ENCODE measurements at places on chromosomes 4 and X. TPM values are rescaled to one million over a fixed set of nuclear protein-coding genes. Genes with fewer than 3 reads are reported as not detected.

SMIM10L2A gene
- 0.46 TPM for total RNA-seq

DNA sequence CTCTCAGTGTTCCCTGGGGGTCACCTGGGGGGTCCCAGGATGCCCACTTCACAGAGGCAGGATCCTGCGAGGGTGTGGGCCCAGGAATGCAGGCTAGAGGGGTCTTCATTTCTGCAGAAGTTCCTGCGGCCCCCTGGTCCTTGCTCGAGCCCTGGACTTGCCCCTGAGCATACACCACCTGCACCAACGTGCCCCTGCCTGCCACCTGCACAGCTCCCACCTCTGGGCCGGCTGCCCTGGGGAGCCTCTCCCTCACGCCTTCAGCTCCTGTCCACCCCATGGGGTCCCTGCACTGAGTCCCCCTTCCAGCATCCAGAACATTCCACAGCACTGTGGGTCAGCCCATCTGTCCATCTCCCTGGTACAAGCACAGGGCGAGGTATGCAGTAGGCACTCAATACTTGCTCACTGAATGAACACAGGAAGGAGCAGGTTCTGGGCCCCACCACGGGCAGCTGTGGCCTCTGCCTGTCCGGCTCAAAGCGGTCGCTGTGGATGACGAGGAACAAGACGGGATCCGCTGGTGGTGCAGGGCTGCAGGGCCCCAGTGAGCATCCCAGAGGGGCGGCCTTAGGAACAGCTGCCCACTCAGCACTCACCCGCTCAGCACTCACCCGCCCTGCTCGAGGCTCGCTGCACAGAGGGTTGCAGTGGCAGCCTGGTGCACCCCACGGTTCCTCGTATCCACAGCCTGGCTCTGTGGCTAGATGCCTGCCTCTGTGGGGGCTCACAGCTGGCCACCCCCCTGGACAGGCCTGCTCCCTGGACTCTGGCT, 70.5 kb upstream of the MXD4 start:
- no peak for DNase-seq

GRCh38 chr4:147735413-147736301, 3.8 kb downstream of the ARHGAP10 start:
- DNase-seq: no peak

GRCh38 chr4:188552741-188553275, 413.6 kb downstream of the TRIML1 start:
- DNase-seq: no peak

DNA sequence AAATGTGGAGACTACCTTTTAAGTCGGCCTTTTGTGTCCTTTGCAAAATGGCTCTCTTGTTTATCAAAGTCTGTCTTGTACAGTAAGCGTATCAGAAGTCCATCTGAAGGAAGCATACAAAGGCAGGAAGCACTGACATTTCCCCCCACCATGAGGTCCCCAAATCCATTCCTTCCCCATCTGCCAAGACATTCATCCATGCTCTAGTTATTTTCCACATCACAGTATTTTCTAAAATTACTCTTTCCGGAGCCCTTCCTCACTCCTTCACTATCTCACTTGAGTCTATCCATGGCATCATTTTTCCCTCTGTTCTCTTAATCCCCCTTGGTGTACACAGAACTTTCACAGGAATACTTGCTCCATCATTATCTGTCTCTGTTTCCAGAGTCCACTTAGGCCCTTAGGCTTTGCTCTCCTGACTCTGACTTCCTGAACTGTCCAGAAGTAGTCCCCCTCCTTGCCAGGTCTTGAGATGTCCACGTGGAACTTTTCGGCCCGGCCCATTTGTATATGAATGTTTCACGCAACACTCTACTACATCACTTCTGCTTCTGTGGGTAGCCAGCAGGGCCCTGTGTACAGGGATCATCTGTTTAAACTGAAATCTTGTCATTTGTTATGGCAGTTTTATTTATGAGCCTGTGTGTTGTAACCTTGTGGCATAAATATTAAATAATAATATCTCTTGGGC, 2.1 kb downstream of the SEL1L3 start:
- no peak for DNase-seq

GRCh38 chr4:140053185-140053584, 100.8 kb downstream of the MAML3 start:
- DNase-seq: no peak

- no peak for DNase-seq
Observed at GRCh38 chr4:69836287-69836686, 23.7 kb downstream of the SULT1E1 start.

GRCh38 chrX:10212395-10212794, 55.6 kb downstream of the CLCN4 start:
- DNase-seq: no peak

CCDC110 gene
- 2.0 TPM for total RNA-seq

- no peak for DNase-seq
Observed at GRCh38 chr4:8637456-8637984, 45.0 kb downstream of the CPZ start.

LAS1L gene
- total RNA-seq: 13.8 TPM

GRCh38 chr4:38625508-38625907, 38.5 kb upstream of the KLF3 start:
- DNase-seq: no peak

DNA sequence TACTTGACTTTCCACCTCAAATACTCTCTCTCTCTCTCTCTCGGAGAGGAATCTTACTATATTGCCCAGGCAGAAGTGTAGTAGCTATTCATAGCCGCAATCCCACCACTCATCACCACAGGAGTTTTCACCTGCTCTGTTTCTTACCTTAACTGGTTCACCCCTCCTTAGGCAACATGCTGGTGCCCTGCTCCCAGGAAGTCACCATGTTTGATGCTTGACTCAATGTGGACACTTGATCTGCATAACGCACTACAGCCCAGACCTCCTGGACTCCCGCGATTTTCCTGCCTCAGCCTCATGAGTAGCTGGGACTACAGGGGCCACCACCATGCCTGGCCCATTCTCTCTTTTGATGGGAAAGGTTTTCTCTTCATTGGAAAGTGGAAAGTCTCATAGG, 271.8 kb downstream of the FBXW7 start:
- no peak for DNase-seq

- DNase-seq: no peak
Observed at GRCh38 chr4:128590034-128590740, 219.3 kb upstream of the JADE1 start.

VCX3A gene
- not detected for total RNA-seq

DNA sequence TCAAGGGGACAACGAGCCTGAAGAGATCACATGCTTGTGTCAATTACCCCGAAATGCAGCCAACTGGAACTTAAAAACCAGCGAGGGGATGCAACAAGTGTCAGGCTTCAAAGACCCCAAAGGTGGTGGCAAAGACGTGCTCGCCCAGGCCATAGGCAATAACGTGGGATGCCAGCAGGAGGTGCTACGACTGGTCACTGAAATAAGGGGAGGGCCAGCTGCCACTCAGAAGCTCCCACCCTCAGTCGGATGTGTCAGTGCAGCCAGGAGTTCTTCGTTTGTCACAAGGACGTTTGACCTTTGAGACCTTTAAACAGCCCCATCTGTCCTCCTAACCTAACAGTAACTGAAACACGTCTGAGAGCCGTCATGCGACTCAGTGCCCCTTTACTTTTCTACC, 556.8 kb upstream of the PCDH10 start:
- no peak for DNase-seq

GPM6B gene
- total RNA-seq: 1.9 TPM

GRCh38 chr4:123232439-123232838, 164.2 kb upstream of the SPRY1 start:
- DNase-seq: no peak

GRCh38 chrX:15098505-15098904, 171.4 kb downstream of the ASB9 start:
- DNase-seq: no peak

GRCh38 chrX:118502161-118502789, 6.7 kb downstream of the DOCK11 start:
- DNase-seq: no peak

FGFBP2 gene
- 0.49 TPM for total RNA-seq

DNA sequence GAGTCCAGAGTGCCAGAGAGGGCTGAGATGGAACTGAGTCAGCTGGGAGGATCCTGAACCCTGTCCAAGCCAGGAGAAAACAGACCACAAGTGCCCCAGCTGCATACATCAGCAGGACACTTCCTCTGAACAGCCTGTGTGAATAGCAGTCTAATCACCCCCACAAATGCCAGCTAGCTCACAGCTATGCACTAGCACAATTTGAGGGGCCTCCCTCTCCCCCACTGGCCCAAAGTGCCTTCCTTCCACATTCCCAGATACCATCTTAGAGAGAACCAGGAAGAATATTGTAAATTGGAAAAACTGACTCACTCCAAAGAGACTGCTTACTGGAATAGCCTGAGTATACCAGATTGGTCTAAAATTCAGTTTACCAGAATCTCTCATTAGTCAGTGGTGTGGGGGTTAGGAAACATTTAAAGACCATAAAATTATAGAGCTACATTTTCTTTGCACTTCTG, 292.6 kb upstream of the KLF3 start:
- DNase-seq: no peak

DNA sequence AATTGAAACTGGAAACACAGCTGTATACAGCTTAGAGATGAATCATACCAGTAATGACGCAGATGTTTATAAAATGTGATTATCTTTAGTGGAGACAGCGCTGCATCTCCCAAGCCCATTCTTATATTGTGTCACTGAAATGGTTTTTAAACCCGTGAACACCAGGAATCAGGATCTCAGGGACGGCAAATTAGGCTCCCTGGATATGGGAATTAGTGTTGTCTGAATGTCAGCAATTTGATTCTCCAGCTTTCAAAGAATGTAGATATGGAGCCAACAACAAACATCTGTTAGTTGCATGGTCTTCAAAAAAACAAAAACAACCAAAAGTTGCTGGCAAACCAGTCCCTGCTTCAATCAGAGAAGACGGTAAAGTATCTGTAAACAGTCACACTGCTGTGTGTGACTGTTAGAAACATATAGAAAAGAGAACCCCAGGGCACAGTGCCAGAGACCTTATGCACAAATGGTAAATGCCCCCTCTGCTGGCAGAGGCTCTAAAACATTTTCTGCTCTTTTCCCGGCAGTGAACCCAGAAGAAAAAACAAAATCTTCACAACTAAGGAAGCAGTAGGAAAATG, 351.9 kb upstream of the FTHL17 start:
- DNase-seq: peak; percentile 55

DNA sequence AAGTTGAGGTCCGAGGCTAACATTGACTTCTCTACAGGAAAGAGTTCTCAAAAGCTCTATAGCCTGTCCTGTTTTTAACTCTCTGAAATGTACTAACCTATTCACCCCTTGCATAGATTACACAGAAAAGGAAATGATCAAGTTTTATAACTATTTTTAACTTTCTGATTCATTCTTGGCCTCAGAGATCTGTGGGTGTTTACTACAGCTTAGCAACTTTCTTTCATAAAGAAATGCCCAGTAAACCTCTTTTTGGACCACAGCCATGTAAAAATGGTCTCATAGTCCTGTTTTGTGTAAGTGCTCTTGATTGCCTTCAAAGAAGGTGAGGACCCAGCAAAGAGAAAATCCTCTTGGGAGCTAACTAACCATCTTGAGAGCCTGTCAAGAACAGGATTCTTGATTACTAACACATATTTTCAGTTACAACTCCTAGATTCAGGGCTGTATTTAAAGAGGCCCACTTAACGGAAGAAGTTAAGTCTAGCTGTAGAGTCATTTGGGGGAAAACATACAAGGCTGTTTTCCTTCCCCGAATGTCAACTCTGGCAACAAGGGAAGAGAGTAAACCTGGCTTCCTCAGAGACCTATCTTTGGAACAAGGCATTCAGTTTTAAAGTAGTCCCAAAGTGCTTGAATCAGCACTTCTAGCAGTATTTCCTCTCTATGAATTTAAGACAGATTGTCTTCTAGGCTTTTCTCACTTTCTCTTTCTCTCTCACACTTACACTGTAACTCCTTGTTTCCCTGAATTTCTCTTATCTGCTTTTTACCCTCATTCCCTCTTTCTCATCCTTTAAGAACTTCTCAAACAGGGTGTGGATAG, 78.2 kb downstream of the IL21 start:
- no peak for DNase-seq

GASK1B gene
- 7.8 TPM for total RNA-seq

GRCh38 chr4:188573104-188573503, 433.9 kb downstream of the TRIML1 start:
- no peak for DNase-seq

DNA sequence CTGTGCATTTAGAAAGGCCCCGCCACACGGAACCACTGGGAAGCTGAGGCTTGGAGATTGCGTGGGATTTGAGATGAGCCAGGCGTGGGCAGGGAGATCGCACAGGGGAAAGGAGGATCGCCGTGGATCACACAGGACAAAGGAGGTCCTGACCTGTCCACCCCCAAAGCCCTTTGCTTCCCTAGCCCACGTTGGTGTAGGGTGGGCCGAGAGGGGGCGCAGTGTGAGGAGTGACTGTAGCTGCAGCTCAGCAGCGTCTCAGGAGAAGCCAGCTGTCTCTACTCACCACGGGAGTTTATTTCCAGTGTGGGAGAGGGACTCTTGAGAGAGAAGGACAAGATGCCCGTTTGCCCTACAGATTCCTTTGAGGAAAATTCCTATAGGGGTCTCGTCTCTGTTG, 62.1 kb downstream of the TBL1X start:
- DNase-seq: no peak

DNA sequence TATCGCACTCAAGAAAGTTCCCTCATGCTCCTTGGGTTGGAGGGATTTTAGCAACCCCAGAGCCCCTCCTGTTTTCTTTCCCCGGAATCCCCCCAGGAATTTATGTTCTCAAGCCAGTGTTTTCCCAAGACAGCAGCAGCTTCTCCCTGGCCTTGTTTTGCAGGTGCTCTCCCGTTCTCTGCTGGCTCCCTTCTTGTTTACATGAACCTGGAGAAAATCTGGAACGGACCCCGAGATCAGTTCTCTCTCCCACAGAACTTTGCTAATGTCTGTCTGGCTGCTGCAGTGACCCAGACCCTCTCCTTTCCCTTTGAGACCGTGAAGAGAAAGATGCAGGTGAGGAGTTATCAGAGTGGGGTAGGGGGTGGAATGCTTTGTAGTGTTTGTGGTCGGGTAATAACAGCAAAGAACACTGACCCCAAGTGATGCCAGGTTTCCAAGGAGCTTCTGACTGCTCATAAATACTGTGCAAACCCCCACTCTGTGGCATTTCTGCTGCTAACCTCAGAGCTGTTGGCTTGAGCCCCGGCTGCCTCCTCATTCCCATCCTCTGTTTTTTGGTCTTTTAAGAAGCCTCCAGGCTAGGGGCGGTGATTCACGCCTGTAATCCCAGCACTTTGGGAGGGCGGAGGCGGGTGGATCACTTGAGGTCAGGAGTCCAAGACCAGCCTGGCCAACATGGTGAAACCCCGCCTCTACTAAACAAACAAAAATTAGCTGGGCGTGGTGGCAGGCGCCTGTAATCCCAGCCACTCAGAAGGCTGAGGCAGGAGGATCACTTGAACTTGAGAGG, 11.1 kb downstream of the SLC25A43 start:
- DNase-seq: peak; percentile 78

GRCh38 chr4:76546327-76546726, 111.3 kb downstream of the SHROOM3 start:
- DNase-seq: no peak

- no peak for DNase-seq
Observed at GRCh38 chr4:136768925-136769275, 763.4 kb downstream of the PCDH18 start.

- no peak for DNase-seq
Observed at GRCh38 chr4:10243856-10244255, 127.3 kb upstream of the WDR1 start.

SHROOM3 gene
- total RNA-seq: 158 TPM

Data from left colon (tissue), 2 donors.